Uterus (tissue), 4 donors: ENCODE measurements at places on chromosomes 7 and 10. TPM values are rescaled to one million over a fixed set of nuclear protein-coding genes. Genes with fewer than 3 reads are reported as not detected.

The OR2A42 gene
- total RNA-seq = 0.15 TPM

The CALML3 gene
- not detected for total RNA-seq

The DYDC2 gene
- total RNA-seq = 12.4 TPM

The GRM8 gene
- 3.9 TPM for total RNA-seq

The OR6V1 gene
- not detected for total RNA-seq

The CCZ1 gene
- total RNA-seq = 87.2 TPM

The SLC26A3 gene
- total RNA-seq = 0.29 TPM

The TFR2 gene
- 2.0 TPM for total RNA-seq

The LRRD1 gene
- not detected for total RNA-seq

GRCh38 chr7:44547536-44548231 lies 6.6 kb upstream of the NPC1L1 start:
- no peak for DNase-seq

- no peak for DNase-seq
These were observed 52.6 kb upstream of the CAPZA2 start for GRCh38 chr7:116809636-116810266.

- no peak for DNase-seq
These were observed 264.0 kb downstream of the TCERG1L start for GRCh38 chr10:131047501-131047900.

- no peak for DNase-seq
These were observed 17.3 kb upstream of the BLOC1S2 start for GRCh38 chr10:100303724-100304319.

DNA sequence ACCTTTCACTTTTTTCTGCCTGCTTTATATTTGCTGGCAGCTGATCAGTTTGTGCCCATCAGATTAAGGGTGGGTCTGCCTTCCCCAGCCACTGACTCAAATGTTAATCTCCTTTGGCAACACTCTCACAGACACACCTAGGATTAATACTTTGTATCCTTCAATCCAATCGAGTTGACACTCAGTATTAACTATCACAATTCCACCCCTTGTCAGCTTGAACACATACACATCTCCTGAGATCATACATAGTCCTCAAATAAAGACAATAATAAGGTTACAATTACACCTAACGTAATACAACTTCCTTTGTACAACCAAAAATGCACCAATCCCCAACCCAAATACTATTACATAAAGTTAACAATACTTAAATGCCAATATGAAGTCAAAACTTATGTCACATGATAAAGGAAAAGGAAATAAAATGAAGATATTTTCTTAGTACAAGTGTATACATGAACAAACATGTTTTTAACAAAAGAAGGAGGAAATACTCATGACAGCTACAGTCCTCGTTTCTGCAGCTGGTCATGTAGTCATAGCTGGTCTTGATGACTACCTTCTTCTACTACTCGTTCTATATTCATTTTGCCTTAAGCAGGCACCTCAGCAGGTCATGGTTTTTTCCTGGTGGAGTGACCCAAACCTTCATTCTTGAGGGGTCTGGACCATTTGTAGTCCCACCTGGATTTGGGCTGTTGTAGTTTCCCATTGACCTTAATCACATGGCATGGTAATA lies 96.7 kb upstream of the CABCOCO1 start:
- no peak for DNase-seq

GRCh38 chr7:107035446-107035845 lies 9.1 kb upstream of the PRKAR2B start:
- DNase-seq = no peak

GRCh38 chr10:86374664-86375063 lies 8.1 kb upstream of the GRID1 start:
- no peak for DNase-seq

DNA sequence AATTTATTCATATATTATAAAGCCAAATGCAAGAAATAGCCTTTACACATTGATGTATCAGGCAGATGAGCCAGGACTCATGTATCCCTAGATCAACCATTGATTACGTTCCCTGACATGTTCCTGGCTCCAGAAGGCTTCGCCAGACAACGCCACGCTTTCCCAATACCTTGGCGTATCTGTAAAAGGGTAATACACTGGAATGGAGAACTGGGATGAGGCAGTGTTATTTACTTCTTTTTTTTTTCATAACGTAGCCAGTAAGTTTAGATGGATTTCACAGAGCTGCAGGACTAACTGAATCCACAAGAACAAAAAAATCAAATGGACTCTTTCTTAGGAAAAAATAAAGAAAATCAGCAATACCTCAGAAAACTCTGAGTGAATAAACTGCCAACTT lies 588.1 kb upstream of the SEMA3D start:
- no peak for DNase-seq

DNA sequence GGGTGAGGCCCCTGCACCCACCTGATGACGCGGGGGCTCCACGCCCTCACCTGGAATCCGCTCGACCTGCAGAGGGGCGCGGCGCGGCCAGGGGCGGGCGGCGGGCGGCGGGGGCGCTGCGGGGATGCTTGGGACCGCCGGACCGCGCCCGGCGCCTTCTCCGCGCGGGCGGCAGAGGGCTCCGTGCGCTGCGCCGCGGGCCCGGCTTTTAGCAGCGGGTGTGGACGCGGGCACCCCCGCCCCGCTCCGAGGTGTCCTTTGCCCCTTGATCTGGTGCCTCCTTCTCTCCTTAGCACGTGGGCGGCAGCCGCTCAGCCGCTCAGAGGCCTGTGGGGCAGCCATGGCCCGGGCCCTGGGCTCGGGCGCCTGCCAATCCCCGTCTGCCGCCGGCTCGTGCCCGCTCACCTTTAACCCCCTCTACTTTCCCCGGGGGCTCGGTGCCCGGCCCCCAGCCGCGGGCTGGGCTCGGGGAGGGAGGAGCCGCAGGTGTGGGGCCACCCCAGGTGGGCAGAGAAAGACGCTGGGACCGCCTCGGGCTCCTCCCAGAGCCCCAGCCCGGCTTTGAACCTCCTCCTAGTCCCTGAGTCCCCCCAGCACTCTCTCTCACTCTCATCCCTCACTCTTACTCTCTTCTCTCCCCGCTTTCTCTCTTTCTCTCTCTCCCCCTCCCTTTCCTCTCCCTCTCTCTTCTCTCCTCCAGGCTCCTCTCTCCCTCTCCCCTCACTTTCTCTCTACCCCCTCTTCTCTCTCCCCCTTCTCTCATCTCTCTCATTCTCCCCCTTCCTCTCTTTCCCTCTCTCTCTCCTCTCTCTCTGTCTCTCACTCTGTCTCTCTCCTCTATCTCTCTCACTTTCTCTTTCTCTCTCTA lies 19.7 kb upstream of the VPS37D start:
- DNase-seq = no peak

GRCh38 chr10:7547206-7547605 lies 119.6 kb downstream of the ITIH5 start:
- DNase-seq = no peak

- DNase-seq = no peak
These were observed 7.9 kb downstream of the CALML5 start for GRCh38 chr10:5491477-5491876.

DNA sequence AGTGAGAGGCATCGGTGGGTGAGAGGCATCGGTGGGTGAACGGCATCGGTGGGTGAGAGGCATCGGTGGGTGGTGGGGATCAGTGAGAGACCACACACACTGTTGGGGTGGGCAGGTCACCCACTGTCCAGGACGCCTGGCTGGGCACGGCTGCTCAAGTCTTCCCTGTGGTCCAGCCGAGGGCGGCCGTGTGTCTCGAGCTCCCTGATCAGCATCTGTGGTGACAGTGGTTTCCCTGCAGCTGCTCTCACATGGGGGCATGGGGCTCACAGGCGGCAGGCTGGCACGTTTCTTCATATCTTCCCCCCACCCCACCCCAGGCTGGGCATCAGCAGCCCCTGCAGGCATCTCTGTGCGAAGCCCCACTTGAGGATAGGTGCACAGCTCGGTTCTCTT lies 78.2 kb downstream of the NKX6-2 start:
- no peak for DNase-seq

DNA sequence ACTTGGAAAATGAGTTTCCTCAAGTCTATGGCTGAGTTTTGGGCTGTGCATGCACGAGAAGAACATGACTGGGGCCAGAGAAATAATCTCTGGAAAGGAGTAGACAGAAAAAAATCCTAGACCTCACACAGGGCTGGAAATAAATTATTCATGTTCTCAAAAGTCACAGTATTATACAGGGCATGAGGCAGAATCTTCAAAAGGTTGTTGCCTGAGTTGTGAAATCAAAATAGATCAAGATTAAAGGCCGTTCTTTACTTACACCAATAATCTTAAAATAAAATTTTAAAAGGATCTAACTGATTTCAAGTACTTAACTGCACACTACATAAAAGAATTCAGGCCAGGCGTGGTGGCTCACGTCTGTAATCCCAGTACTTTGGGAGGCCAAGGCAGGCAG lies 14.1 kb upstream of the CREM start:
- no peak for DNase-seq

GRCh38 chr7:50822110-50822509 lies 39.4 kb upstream of the GRB10 start:
- DNase-seq = no peak
